ENCODE measurements at places on chromosomes 12 and 14. TPM values are rescaled to one million over a fixed set of nuclear protein-coding genes. Genes with fewer than 3 reads are reported as not detected.

ART4 gene
- not detected for total RNA-seq

SYT1 gene
- total RNA-seq = not detected

PTPRR gene
- not detected for total RNA-seq

TROAP gene
- total RNA-seq = 62.2 TPM

TECPR2 gene
- total RNA-seq = 13.3 TPM

VASH1 gene
- 5.0 TPM for total RNA-seq

CPNE6 gene
- total RNA-seq = not detected

CPNE8 gene
- 3.3 TPM for total RNA-seq

BMAL2 gene
- total RNA-seq = 58.0 TPM

KRT78 gene
- total RNA-seq = not detected

B3GNT4 gene
- total RNA-seq = 0.32 TPM

ADSS1 gene
- 0.66 TPM for total RNA-seq

GALNT16 gene
- 0.02 TPM for total RNA-seq

DPY19L2 gene
- 0.56 TPM for total RNA-seq

KCNH5 gene
- total RNA-seq = not detected

ANKRD33 gene
- total RNA-seq = not detected

TAMALIN gene
- 3.9 TPM for total RNA-seq

KCNA5 gene
- not detected for total RNA-seq

COCH gene
- total RNA-seq = 0.51 TPM

STAC3 gene
- total RNA-seq = 5.7 TPM

EFS gene
- total RNA-seq = not detected

SLCO1B1 gene
- not detected for total RNA-seq

PRKD1 gene
- not detected for total RNA-seq

OR4K13 gene
- total RNA-seq = not detected

PLA2G1B gene
- not detected for total RNA-seq

KRT73 gene
- total RNA-seq = 0.61 TPM

GATC gene
- 37.3 TPM for total RNA-seq

CLEC1B gene
- total RNA-seq = not detected

ADAM20 gene
- 0.56 TPM for total RNA-seq

POTEM gene
- not detected for total RNA-seq

LRP1-AS gene
- not detected for total RNA-seq

TC2N gene
- total RNA-seq = 264 TPM

GZMH gene
- total RNA-seq = 15.4 TPM

CCDC177 gene
- not detected for total RNA-seq

KRT72 gene
- 1.6 TPM for total RNA-seq

HOTAIR gene
- total RNA-seq = not detected

LHX5 gene
- total RNA-seq = not detected

GALNT8 gene
- 1.1 TPM for total RNA-seq

CRIP2 gene
- 0.78 TPM for total RNA-seq

KCNH3 gene
- 0.71 TPM for total RNA-seq

CPM gene
- 7.7 TPM for total RNA-seq

ESPL1 gene
- 63.4 TPM for total RNA-seq

MFAP5 gene
- total RNA-seq = not detected

SMIM41 gene
- 0.25 TPM for total RNA-seq

FOXN4 gene
- total RNA-seq = not detected

VWF gene
- not detected for total RNA-seq

SMCO2 gene
- total RNA-seq = 1.4 TPM

TAS2R31 gene
- total RNA-seq = 3.5 TPM

FGD6 gene
- total RNA-seq = 1.0 TPM

RTN1 gene
- total RNA-seq = not detected

IL31 gene
- 0.24 TPM for total RNA-seq

CLEC4C gene
- total RNA-seq = not detected

FBRSL1 gene
- total RNA-seq = 56.2 TPM

ABHD12B gene
- total RNA-seq = not detected

Measured in T-helper 1 cell treated with Interleukin-12 subunit alpha and Interleukin-12 subunit beta and Interleukin-4 antibody, amounts not matched to agents 30 ng/mL and 1 ng/mL, for 36 hours (primary cell).